ENCODE measurements at places on chromosomes 5 and 9. TPM values are rescaled to one million over a fixed set of nuclear protein-coding genes. Genes with fewer than 3 reads are reported as not detected.

Gene WDR38
- total RNA-seq = not detected

Gene CNOT6
- 11.3 TPM for total RNA-seq

Gene CDKN2B-AS1
- 7.6 TPM for total RNA-seq

Gene RASGRF2
- total RNA-seq = 12.1 TPM

Gene PRELID2
- 27.9 TPM for total RNA-seq

Gene CDH6
- total RNA-seq = 9.8 TPM

Gene CCDC183
- 1.0 TPM for total RNA-seq

Gene IL33
- total RNA-seq = 1.3 TPM

Gene CBY3
- not detected for total RNA-seq

Gene CER1
- total RNA-seq = not detected

Gene KLF4
- 22.9 TPM for total RNA-seq

Measured in fibroblast of lung (primary cell).